ENCODE measurements at places on chromosomes 12 and 14.

GRCh38 chr12:116382686-116383530 lies 105.4 kb upstream of the MED13L start:
- DNase-seq: no peak

GRCh38 chr14:99925471-99925870 lies 132.3 kb downstream of the EML1 start:
- no peak for DNase-seq

DNA sequence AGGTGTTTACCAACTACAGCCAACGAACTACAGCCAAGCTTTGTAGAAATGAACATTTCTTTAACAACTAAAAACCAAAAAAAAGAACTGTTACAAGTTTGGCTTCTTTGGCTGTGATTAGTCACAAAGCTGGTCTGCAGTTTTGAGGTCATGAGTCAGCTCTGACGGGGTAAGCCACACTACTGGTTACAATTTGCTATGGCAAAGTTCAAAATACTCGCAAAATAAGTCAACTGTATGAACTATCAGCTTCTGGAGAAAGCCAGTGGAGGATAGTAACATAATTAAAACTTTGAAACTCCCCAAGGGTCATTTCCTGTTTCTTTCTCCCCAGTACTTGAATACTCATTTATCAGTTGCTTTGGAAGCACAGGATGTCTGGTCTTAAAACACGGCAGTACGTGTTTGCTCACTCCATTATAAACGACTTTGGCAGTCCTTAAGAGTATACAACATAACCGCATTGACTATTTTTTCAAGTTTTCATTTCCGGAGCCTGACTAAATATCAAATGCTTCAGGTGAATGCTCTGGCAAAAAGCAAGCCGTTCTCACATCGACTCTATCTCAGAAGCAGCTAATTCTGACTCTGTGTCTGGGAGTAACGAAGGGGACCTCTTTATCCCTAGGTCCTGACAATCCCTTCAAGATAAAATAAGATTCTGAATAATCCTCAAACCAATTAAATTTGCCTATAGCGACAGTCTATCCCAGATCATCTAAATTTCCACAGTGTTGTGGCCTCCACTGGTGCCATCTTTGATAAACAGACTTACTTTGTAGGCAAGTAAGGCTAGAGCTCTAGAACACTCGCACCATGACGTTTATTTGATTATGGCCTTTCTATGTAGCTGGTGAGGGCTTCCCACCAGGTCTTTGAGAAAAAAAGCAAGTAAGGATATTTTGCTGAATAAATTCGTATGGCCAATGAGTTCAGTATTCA lies 10.6 kb downstream of the PHLDA1 start:
- DNase-seq: peak; percentile 83

DNA sequence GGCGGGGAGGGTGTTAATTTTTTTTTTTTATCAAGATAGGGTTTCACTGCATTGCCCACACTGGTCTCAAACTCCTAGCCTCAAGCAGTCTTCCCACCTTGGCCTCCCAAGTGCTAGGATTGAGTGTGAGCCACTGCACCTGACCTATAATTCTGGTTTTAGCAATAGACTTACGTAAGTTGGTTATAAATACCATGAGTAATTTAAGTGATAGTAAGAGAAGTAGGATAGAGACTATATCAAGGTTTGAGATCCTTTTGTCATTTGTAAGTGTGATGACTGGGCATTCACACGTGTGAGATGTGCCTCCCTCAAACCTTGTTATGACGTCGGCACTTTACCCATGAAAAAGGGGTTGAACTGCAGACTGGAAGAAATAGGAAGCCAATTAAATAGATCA lies 22.5 kb downstream of the SINHCAF start:
- no peak for DNase-seq

- no peak for DNase-seq
Measured at GRCh38 chr12:123707466-123707865, 4.7 kb upstream of the ATP6V0A2 start.

- no peak for DNase-seq
Measured at GRCh38 chr14:29579838-29580237, 347.8 kb downstream of the PRKD1 start.

DNA sequence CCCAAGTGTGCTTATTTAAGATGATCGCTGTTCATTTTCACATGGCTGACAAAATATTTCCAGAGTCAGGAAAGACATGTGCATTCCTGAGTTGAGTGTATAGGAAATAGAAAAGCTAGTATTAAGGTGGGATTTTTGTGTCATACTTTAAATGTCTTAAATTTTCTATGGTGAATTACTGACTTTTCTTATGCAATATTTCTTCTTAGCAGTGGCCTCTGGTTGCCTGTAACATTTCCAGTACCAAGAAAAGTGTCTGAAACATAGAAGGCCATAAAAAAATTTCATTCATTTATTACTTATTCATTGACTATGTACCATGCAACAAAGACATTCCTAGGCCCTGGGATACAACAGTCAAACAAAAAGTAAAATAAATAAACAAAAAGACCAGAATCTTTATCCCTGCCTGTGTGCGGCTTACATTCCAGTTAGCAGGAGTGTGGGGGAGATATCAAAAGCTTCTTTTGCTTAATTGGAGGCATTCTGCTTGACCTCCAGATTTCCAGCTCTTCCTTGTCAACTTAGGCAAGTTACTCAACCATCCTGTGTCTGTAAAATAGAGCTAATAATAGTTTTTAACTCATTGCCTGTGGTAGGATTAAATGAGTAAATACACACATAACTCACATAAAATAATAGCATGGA lies 216.3 kb upstream of the FLRT2 start:
- DNase-seq: no peak

GRCh38 chr14:86035882-86036281 lies 505.9 kb downstream of the FLRT2 start:
- no peak for DNase-seq

GRCh38 chr12:108622921-108623514 lies 10.7 kb downstream of the SELPLG start:
- no peak for DNase-seq

DNA sequence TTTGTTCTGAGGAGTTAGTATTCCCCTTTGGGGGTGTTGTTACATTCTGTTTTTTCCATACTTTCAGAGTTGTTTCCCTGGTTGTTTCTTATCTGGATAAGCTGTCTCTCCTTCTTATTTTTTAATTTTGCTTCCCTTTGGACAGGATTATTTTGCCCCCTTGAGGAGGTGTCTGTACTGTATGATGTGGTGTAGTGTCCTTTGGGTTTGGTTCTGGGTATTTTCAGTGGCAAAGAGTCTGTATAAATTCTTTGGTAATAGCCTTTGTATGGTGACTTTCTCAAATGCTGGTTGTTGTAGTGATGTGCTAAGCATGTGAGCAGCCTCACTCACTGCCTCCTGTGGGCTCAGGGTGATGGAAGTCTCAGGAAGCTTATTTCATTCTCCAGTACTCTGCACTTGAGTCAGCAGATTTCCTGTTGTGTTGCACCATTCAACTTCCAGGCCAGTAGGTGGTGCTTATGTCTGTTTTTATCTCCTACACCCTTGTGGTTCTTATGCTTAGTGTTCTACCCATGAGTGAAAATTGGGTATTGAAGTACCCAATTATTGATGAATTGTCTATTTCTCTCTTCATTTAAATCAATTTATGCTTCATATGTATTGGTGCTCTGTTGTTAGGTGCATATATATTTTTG lies 103.3 kb upstream of the PMCH start:
- DNase-seq: peak; percentile 37

- DNase-seq: peak; percentile 74
Measured at GRCh38 chr12:11958221-11959091, 112.3 kb upstream of the BCL2L14 start.

GRCh38 chr12:66742508-66743367 lies 63.9 kb upstream of the GRIP1 start:
- DNase-seq: no peak

DNA sequence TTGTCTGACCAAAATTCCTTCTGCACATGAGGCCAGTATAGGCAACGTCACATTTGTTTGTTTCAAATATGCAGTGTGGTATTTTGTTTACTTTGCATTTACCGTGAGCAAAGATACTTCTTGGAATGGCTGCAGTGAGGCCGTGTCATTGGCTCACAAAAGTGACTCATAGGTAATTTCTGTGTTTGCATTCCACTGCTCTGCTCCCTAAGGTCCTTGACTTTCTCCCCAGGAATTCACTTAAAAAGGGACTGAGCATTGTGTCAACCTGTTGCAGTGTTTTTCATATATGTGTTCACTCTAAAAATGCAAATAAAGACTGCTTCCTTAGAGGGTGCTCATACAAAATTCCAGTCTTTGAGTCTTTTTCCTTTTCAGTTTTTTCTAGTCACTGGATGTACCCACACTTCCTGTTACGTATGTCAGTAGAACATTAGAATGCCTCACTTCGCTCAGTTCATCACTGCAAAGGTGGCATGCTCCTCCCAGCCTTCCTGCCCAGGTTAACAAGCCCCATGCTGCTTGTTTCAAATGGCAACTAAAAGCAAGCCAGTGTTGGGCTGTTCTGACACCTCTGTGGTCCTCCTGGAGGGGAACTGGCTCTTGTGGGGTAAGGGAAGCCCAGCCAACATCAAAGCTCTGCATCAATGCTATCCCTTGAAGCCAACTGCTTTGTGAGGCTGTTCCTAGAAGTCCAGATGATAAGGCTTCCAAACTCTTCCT lies 9.1 kb downstream of the C12orf76 start:
- DNase-seq: peak; percentile 53

DNA sequence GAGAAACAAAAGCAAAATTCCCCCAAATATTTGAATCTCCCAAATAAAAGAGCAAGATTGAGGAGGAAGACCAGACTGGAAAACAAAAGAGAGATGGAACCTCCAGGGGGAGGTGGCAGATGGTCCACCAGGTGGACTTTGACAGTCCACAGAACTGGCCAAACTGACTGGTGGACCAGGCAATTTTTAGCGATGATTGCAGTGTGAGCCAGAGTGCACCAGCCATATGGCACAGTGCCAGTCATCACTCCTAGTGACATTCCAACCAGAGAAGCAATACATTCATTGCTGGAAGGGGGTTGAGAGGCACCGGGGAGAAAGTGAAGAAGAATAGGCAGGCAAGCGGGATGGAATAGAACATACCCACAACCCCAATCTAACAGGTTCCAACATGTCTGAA lies 182.9 kb downstream of the EXOC5 start:
- no peak for DNase-seq

GRCh38 chr12:51970904-51971646 lies 19.6 kb downstream of the ACVR1B start:
- peak; percentile 68 for DNase-seq

DNA sequence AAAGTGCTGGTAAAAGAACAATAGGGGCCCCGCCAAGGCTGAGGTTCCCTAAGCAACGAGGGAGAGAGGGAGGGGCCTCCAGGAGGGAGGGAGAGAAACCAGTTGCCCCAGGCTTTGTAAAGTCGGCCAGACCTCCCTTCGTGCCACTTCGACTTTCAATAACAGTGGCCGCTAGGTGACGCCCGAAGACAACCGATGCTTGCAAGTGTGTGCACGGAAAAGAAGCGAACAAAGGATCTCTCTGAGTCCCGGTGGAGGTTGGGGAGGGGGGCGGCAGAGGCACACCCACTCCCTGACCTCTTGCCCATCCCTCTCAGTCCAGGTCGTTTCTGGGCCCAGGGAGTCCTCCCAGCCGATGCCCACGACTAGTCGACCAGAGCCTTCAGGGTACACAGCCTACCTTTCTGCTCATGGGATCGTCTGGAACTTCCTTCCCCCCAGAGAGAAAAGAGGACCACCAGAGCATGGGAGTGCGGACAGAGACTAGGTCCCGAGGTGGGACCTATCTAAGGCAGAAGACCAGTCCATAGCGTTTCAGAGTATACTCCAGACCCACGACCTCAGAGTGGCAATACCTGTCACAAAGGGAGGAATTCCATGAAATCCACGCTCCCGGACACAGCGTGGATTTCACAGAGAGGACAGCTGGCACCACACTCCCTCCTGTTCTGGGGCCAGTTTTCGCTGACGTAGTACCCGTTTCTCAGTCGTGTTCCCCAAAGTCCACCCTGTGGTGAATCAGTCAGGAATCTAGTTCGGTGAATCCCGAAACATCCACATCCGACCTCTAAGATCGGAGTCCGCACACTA lies 262.7 kb upstream of the ALG10B start:
- no peak for DNase-seq

DNA sequence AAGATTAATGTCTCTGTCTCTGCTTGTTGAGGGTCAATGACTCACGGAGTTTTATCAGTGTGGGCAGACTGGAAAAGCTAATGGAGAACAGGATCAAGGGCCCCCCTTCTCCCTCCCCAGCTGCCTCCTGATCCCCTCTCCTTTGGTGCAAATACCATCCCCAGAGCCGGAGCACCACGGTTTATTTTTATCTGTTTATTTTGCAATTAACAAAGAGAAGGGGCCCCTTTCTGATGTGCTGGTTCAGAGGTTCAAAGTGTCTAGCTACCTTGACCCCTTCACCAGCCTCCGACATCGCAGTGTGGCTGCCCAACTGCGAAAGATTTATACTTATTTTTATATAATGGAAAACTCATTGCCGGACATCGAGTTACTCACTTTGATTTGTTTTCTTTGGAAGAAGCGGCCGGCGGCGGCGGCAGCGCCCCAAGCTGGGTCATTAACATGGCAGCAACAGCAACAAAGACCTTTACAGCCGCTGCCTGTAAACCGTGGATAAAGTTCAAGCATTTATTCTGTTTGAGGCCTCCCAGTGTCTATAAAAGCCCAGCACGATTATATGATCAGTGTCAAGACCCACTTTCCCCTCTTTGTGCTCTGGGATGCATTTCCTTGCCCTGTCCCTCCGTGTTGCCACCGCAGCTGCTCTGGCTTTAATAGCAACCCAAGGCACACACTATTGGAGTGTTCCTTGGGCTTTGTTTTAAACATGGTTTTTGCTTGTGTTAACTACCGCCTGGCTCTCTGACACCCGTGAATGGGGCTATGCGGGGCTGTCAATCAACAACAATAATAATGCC lies 47.4 kb upstream of the PARP11 start:
- DNase-seq: no peak

DNA sequence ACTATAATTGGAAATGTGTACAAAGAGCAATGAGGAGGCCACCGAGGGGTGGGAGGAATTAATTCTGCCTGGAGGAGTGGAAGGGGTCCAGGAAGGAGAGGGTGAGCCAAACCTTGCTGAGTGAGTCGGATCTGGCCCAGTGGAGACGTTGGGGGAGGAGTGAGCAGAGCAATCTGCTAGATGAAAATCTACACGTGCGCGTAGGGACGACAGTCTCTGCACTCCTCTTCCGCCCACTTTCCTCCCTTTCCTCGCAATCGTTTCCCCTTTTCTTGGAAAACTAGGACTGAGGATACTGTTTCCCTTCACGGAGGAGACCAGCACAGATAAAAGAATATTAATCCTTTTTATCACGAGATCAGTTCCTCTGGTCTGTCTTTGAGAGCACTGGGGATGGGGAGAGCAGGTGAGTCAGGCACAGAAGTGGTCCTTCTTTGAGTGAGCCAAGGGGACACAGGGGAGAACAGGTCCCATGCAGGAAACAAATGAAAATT lies 2.9 kb upstream of the NAB2 start:
- no peak for DNase-seq

DNA sequence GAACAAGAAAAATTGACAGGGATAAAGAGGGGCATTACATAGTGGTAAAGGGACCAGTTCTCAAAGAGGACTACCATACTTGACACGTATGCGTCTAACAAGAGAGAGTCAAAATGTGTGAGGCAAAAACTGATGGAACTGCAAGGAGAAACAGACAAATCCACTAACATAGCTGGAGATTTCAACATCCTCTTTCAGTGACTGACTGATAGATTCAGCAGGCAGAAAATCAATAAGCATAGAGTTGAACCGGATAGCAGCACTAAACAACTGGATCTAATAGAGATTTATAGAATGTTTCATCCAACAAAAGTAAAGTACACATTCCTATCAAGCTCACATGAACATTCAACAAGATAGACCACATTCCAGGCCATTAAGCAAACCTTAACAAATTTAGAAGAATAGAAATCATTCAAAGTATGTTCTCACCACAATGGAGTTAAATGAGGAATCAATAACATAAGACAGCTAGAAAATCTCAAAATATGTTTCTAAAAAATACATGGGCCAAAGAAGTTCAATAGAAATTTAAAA lies 16.1 kb upstream of the CRACR2A start:
- no peak for DNase-seq
